Activated CD4-positive, alpha-beta T cell treated with anti-CD3 and anti-CD28 coated beads, Interleukin-2, amount 10 ng/mL, durations not matched to agents 24 days and 14 days (primary cell): ENCODE measurements at places on chromosomes 12 and 14. TPM values are rescaled to one million over a fixed set of nuclear protein-coding genes. Genes with fewer than 3 reads are reported as not detected.

GRCh38 chr12:120734210-120734609 is 8.6 kb downstream of the ACADS start:
- DNase-seq: no peak
- no peaks in the 10 kb centered on the region for H3K27me3 ChIP-seq
- H3K36me3 ChIP-seq: peaks cover 17% of the 10 kb centered on the region
- no peak overlapping the region for H3K27ac ChIP-seq
- no peak overlapping the region for H3K4me3 ChIP-seq

- H3K27me3 ChIP-seq: no peaks in the 10 kb centered on the region
- no peaks in the 10 kb centered on the region for H3K36me3 ChIP-seq
- peak overlapping the region; percentile 73 for H3K4me3 ChIP-seq
- peak overlapping the region; percentile 86 for H3K27ac ChIP-seq
- peak; percentile 75 for DNase-seq
Observed at GRCh38 chr14:98140862-98141530, 1131.0 kb downstream of the BCL11B start.

- no peak overlapping the region for H3K4me3 ChIP-seq
- peaks cover 73% of the 10 kb centered on the region for H3K4me1 ChIP-seq
- DNase-seq: no peak
- peaks cover 8% of the 10 kb centered on the region for H3K36me3 ChIP-seq
- H3K27ac ChIP-seq: no peak overlapping the region
- no peaks in the 10 kb centered on the region for H3K27me3 ChIP-seq
Observed at GRCh38 chr14:61564618-61565091, 130.7 kb upstream of the HIF1A start.

DNA sequence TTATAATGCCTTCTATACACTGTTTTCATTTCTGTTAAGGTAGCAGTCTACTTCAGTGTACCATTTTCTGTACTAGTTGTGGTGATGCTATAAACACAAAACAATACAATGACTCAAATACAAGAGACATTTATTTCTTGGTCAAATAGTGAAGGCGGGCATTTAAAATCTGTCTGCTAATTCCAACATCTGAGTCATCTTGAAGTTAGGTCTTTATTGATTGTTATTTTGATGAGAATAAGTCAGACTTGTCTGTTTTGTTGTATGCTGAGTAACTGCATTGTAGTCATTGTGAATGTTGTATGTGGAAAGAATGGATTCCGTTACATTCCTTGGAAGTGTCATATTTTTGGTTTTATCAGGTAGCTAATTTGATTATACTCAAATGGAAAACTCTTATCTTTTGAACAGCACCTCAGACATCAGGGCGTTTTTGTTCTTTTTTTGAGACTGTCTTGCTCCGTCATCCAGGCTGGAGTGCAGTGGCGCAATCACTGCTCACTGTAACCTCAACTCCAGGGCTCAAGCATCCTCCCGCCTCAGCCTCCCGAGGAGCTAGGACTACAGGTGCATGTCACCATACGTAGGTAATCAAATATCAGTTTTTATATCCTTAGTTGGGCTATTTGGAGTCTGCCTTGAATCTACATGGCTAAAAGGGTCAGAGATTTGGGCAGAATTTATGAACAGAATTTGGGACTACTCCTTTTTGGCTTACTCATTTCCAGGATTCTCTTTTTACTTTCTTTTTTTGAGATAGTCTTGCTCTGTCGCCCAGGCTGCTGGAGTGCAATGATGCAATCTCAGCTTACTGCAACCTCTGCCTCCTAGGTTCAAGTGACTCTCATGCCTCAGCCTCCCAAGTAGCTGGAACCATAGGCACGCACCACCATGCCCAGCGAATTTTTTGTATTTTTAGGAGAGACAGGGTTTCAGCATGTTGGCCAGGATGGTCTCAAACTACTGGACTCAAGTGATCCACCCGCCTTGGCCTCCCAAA is 56.8 kb downstream of the PAPLN start:
- H3K27ac ChIP-seq: no peak overlapping the region
- peaks cover 34% of the 10 kb centered on the region for H3K4me1 ChIP-seq
- H3K27me3 ChIP-seq: no peaks in the 10 kb centered on the region
- no peak for DNase-seq

GRCh38 chr14:60488175-60488574 is 2.3 kb upstream of the C14orf39 start:
- H3K4me3 ChIP-seq: no peak overlapping the region
- DNase-seq: no peak
- H3K27ac ChIP-seq: no peak overlapping the region
- no peaks in the 10 kb centered on the region for H3K4me1 ChIP-seq
- peaks cover 20% of the 10 kb centered on the region for H3K27me3 ChIP-seq

- H3K27ac ChIP-seq: no peak overlapping the region
- no peak overlapping the region for H3K4me3 ChIP-seq
- no peaks in the 10 kb centered on the region for H3K4me1 ChIP-seq
- no peaks in the 10 kb centered on the region for H3K36me3 ChIP-seq
- no peaks in the 10 kb centered on the region for H3K27me3 ChIP-seq
Observed at GRCh38 chr12:18965203-18965602, 164.3 kb upstream of the PLEKHA5 start.

DNA sequence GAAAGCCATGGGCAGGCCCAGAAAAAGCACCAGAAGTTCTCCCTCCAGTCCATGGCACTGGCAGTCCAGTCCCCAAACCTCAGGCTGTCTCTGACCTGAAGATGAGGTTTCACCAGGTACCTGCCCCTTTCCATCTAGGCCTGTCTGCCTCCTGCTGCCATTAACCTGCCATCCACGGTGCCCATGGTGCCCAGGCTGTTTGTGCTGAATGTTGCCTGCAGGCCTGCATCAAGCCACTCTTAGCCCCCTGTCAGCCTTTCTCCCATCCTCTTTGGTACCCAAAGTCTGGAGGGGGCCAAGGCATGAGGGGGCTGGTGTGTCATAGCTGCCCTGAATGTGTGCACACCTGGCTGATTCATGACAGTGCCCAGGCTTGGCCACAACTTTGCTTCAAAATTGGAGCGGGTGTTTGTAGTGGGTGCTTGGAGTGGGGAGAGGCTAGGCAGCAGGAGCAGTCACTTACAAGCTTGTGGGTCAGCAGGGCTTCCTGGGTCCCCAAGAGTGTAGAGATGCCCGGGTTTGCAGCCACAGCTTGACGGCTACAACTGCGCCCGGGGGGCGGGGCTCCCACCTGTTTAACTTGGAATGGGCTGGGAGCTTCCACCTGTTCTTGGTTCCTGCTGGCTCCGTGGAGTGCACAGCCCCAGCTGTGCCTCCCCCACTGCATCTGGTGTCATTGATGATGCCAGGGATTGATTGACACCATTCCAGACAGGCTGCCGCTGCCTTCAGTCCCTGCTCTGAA is 88.5 kb downstream of the GPHN start:
- H3K27ac ChIP-seq: no peak overlapping the region
- no peaks in the 10 kb centered on the region for H3K36me3 ChIP-seq
- no peaks in the 10 kb centered on the region for H3K27me3 ChIP-seq
- H3K4me1 ChIP-seq: peaks cover 1% of the 10 kb centered on the region
- no peak overlapping the region for H3K4me3 ChIP-seq
- no peak for DNase-seq

DNA sequence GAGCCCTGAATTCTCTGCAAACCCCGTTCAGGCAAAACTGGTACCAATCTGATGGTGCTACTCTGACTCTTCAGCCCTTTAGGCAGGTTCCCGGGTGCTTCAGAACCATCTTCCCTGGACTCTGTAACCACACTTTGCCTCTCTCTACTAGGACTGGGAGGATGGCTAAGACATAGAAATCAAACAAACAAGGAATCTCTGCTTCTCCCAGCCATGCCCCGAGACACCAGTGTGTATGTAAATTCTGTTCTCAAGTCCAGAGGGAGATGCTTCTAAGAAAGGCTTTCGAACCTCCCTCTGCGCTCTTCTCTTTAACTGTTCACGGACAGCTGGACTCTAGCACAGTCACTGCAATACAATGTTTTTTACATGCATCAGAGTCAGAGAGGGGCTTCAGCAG is 1.9 kb upstream of the KCNK10 start:
- peaks cover 60% of the 10 kb centered on the region for H3K27me3 ChIP-seq
- peaks cover 2% of the 10 kb centered on the region for H3K4me1 ChIP-seq
- H3K4me3 ChIP-seq: no peak overlapping the region
- DNase-seq: no peak

DNA sequence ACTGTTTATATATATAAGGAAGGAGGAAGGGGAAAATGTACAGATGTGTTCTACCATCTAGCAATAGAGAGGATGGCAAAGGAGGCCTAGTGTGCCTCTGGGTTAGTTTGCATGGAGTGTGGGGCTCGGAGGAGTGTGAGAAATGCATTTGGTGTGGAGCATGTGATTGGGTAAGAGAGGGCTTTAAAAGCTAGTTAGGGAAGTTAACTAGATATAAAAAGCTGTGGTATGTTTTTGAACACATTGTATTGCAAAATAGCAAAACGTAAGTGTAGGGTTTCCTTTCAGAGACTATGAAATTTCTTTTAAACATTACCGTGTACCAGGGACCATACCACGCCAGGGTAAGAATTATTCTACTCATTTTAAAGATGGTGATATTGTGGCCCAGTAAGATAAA is 53.3 kb upstream of the STXBP6 start:
- H3K27ac ChIP-seq: no peak overlapping the region
- no peak for DNase-seq
- H3K27me3 ChIP-seq: peaks cover 2% of the 10 kb centered on the region
- H3K36me3 ChIP-seq: no peaks in the 10 kb centered on the region
- no peak overlapping the region for H3K4me3 ChIP-seq

DNA sequence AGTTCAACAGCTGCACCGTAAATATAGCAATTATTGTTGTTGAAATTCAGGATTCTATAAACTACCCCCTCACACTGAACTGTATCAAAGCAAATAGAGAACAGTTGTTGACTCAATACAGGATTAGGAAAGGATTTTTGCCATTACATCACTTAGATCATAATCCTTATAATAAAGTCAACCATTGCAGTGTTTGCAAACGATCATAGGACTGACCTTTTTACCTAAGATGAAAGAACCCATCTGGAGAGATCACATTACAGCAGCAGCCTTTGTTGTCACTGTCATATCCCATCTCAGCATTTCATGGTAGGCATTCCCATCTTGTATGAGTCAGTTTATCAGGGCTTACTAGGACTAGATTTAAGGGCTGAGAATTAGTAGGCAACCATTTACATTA is 96.1 kb downstream of the IPO8 start:
- no peaks in the 10 kb centered on the region for H3K36me3 ChIP-seq
- H3K4me3 ChIP-seq: no peak overlapping the region
- no peaks in the 10 kb centered on the region for H3K4me1 ChIP-seq
- no peak for DNase-seq
- no peaks in the 10 kb centered on the region for H3K27me3 ChIP-seq

DNA sequence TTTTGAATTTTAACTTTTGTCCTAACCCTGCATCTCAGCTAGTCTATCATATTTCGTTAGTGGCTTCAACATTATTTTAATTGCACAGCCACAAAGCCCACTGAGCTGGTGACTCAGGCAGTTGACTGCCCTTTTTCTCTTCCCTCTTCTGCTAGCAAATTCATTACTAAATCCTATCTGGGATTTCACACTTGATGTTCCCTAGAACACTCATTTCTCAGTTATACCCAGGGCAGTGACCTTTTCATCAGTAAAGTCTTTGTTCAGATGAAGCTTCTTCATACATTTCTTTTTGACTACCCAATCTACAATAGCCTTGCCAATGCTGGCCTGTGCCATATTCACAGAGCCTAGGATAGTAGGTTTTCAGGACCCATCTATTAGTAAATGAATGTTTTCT is 107.0 kb downstream of the ATXN7L3B start:
- no peak overlapping the region for H3K4me3 ChIP-seq
- no peak overlapping the region for H3K27ac ChIP-seq
- no peaks in the 10 kb centered on the region for H3K36me3 ChIP-seq

DNA sequence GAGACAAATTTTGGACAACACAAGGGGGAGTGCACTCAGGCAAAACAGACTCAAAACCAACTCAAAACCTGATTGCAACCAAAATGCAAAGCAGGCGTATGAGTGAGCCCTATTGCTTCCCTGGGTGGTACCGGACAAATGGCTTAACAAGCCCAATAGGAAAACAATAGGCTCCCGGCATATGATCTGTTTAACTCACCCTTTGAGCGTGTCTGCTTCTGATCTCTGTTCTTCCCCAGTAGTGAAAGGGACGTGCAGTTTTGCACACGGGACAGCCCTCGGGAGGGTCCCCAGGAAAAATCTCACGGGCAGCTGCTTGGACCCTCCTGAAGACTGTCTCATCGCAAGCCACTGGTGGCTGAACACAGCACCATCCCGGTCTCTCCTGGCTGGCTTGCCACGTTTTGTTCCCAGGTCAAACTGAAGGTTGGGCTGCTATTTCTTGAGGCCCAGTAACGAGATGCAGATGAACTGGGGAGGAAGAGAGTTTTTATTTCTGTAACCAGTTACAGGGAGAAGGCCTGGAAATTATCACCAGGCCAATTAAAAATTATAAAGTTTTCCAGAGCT is 9.9 kb downstream of the SOAT2 start:
- peaks cover 2% of the 10 kb centered on the region for H3K27me3 ChIP-seq
- no peak overlapping the region for H3K27ac ChIP-seq
- no peaks in the 10 kb centered on the region for H3K4me1 ChIP-seq
- no peak overlapping the region for H3K4me3 ChIP-seq
- no peak for DNase-seq

DNA sequence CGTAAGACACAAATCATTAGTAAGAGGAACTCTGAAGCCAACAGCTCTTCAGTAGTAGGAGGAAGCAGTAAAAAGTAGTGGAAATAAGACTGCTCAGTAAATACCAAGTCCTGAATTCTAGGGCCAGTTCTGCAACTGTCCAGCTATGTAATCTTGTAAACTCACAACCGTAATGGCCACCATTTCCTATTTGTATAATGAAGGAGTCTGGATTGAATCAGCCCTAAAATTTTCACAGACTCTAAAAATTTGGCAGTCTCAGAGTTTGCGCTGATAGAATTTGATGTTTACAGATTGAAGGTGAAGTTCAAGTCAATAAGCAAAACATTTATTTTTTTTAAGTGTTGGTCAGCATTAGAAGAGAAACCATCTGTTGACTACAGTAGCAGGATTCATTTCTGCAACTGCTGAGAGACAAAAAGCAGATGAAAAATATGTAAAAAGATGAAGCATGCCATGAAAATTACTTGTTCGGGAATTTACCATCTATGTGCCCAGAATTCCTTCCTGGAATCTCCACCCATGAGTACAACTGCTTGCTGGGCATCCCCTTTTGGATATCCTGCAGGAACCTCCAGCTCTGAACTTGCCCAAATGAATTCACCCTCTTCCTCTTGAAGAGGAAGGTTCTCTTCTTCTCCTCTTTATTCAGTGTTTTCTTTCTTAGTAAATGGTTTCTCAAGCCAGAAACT is 47.5 kb downstream of the GALNT4 start:
- DNase-seq: peak; percentile 35
- peaks cover 11% of the 10 kb centered on the region for H3K36me3 ChIP-seq
- H3K4me1 ChIP-seq: peaks cover 27% of the 10 kb centered on the region
- no peak overlapping the region for H3K27ac ChIP-seq
- no peak overlapping the region for H3K4me3 ChIP-seq
- no peaks in the 10 kb centered on the region for H3K27me3 ChIP-seq

SLC38A6 gene
- 4.7 and 5.9 TPM in 2 replicates for total RNA-seq

SLC24A4 gene
- not detected in 2 replicates for total RNA-seq

NRIP2 gene
- not detected in 2 replicates for total RNA-seq

KRT79 gene
- total RNA-seq: 0.33 TPM in 1 of 2 replicates, not detected in the other

TM7SF3 gene
- total RNA-seq: 44.0 and 51.6 TPM in 2 replicates

CLEC4A gene
- total RNA-seq: 0.97 and 1.5 TPM in 2 replicates

TC2N gene
- total RNA-seq: 18.6 and 19.3 TPM in 2 replicates

DEPDC4 gene
- 1.3 and 2.9 TPM in 2 replicates for total RNA-seq

FAM90A1 gene
- total RNA-seq: 0.14 and 0.31 TPM in 2 replicates

TEX52 gene
- total RNA-seq: 0.17 TPM in 1 of 2 replicates, not detected in the other
